ENCODE measurements at places on chromosomes 7 and 10.

DNA sequence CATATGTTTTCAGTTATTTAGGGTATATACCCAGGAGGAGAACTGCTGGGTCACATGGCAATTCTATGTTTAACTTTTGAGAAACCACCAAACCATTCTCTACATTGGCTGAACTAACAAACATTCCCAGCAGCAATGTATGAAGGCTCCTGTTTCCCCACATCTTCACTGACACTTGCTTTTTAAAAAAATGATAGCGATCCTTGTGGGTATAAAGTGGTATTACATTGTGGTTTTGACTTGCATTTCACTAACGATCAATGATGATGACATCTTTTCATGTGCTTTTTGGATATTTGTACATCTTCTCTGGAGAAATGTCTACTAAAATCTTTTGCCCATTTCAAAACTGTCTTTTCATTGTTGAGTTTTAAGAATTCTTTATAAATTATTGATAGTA is 51.2 kb upstream of the ANAPC16 start:
- DNase-seq: no peak

DNA sequence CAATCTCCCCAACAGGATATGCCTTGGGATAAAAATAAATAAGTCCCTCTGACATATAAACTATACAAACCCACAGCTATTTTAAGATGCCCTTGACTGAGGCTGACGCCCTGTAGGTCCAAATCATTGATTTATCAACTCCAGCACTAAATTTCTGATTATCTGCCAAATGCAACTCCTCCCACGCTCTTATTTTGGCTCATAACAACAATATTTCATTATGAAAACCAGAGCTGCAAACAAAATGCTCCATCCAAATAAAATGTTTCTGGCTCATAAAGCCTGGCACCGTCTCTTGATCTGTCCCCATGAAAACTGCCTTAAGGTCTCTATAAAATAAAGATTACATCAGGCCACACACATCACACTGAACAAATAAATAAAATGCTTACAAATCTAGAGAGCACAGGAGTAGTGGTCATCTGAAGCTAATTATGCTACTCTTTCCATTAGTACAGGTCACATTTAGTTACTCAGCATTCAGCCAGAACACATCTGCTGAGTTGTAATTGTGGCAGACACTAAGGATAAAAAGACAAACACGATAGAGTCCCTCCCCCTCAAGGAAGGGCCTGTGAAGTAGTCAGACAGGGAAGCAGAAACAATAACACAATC is 28.8 kb downstream of the CACUL1 start:
- DNase-seq: no peak

- no peak for DNase-seq
Observed at GRCh38 chr10:100969187-100970075, at the start of gene SEMA4G. Gene SEMA4G, plus strand, starts transcription at chr10:100969504. Its CDS starts 3,409 bp downstream, at chr10:100972913.

- no peak for DNase-seq
Observed at GRCh38 chr10:68284062-68285001, 47.5 kb upstream of the HNRNPH3 start.

- no peak for DNase-seq
Observed at GRCh38 chr7:99974681-99975080, 1.1 kb downstream of the AZGP1 start.

DNA sequence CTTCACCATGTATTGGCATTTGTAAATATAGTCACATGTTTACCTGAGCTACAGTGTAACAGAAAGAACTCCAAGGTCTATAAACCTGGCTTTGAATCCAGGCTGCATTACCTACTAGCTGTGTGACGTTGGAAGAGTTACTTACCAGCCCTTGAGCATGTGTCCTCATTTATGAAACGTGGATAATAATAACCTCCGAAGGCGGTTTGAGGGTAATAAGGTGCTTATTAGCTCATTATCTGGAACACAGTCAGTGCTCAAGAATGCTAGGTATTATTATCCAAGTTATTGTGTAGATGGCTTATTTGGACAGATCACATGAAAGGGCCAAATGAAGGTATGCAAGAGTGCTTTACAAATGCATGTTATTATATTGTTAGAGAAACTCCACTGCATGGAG is 64.9 kb downstream of the SEC23IP start:
- no peak for DNase-seq

GRCh38 chr10:76086170-76086760 is 654.8 kb downstream of the LRMDA start:
- no peak for DNase-seq

- DNase-seq: no peak
Observed at GRCh38 chr10:132506711-132507408, 30.7 kb upstream of the INPP5A start.

- DNase-seq: no peak
Observed at GRCh38 chr7:30683816-30684215, 1.6 kb upstream of the CRHR2 start.

GRCh38 chr7:139563856-139564255 is 40.4 kb downstream of the CLEC2L start:
- DNase-seq: no peak

DNA sequence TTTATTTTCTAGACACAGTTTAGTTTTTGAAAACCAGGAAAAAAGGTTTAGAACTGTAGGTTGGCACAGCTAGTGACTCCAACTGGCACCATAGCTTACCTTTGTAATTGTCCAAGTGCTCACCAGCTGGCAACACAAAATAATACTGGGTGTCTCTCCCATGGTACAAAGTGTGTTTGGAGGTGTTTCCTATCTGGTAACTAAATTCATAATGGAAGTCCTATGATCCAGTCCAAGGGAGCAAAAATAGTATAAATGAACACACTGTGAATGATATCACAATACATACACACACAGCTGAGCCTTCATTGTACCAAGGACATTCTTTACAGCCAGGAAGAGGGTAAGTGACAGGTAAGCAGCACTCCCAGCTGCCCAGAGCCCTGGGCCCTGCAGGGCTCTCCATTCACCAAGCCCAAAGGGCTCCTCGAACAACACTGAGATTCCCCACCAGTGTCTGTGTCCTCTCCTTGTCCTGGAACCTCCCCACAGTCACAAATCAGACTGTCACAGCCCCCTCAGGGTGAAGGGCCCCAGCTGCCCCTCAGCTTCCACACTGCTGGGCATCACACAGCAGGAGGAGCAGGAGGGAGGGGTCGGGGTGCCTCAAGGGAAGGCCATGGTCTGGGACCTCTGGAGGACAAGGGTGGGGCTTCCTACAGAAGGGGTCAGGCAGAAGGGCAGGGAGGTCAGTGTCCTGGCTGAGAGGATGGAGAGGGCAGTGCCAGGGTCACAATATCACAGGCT is 72.1 kb downstream of the PKD1L1 start:
- no peak for DNase-seq

DNA sequence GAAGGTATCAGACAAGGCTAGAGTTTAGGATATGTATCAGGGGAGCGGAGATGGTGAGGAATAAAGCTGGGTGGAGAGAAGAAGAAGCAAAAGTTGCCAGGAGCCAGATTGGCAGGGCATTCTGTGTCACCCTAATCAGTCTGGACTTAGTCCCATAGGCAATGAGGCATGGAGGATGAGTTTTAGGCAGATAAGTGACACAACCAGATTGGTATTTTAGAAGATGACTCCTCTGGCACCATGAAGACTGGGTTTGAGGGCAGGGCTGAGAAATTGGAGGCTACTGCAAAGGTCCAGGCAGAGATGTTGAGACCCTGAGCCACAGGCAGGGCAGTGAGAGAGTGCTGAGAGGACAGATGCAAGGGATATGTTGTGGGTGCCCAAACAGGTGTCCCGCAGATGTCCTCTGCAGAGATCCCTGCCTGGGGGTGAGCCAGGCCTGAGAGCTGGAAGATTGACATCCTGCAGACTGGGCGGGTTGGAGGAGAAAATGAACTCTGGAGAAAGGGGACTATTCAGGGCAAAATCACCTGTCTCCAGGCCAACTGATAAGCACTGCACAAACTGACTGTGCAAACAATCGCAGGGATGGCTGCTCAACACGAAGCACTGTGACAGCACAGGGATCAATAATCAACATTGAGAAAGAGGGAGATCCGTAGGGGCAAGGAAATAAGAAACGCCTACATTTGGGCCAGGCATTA is 11.9 kb upstream of the HABP2 start:
- no peak for DNase-seq

GRCh38 chr7:36538126-36538525 is 148.5 kb downstream of the ANLN start:
- DNase-seq: no peak

- DNase-seq: no peak
Observed at GRCh38 chr7:144470078-144470477, 66.6 kb upstream of the NOBOX start.

DNA sequence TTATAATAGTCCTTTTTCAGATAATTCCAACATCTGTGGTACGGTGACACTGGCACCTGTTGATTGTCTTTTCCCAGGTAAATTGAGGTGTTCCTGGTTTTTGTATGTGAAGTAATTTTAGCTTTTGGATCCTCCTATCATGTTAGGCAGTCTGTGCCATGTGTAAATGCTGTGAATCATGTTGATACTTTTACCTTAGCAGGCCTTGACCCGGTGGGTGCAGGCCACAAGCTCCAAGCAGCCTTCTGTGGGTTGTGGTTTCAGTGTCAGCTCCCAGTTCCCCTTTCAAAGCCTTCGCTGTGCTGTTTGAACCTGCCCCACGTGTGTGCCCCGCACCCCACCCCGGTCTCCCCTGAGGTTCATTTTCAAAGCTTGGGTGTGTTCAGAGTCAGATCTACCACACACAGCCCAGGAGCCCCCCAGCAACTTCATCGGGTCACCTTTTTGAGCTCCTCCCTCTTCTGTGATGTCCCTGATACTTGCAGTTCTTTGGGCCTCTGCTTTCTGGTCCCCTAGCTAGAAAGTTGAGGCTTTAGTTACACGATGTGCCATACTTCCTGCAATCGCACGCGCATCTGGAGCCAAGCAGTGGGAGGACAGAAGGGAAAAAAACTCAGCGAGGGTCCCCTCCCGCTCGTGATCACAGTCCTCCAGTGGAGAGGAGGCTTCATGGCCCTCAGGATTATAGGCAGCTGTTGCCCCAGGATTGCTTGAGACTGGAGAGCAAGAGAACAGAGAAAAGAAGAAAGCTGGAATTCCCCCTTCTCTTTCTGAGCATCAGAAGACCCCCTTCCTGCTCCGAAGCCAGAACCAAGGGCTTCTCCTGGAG is 8.7 kb upstream of the BHLHA15 start:
- no peak for DNase-seq

DNA sequence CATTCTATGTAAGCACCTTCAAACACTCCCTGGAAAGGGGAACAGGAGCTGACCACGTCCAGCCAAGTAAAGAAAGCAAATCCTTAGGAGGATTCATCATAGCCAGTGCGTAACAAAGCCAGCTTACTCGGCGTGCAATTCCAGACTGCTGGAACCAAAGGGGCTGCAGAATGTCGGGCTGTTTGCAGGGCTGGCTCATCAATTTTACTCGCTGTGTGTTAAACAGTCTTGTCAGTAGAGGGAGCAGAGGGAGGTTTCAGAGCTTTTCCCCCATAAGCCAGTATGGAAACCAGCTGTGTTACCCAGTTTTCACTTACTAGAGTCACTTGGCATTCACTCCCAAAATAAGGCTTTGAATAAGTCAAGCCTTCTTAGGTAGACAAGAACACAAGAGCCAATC is 127.1 kb downstream of the KMT2E start:
- DNase-seq: no peak

DNA sequence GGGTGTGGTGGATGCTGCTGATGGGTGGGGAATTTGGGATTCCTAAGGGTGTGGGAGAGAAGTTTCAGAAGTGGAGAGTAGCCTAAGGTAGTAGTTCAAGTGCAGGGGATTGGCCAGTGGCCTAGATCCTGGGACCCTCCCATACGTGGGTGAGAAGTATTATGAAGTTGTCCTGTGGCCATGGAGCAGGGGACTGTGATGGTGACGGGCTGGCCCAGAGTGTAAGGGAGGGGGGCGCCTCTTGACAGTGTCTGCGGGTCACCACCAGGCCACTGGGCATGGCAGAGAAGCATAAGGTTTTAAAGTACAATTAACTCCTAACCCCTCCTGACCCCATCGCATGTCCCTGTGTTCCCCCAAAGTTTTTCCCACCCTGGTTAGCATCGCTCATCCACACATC is 70.2 kb downstream of the RBM33 start:
- DNase-seq: no peak

GRCh38 chr7:128827971-128828711 is 2.1 kb upstream of the FLNC start:
- no peak for DNase-seq

- no peak for DNase-seq
Observed at GRCh38 chr10:74890460-74890859, 64.1 kb downstream of the KAT6B start.

DNA sequence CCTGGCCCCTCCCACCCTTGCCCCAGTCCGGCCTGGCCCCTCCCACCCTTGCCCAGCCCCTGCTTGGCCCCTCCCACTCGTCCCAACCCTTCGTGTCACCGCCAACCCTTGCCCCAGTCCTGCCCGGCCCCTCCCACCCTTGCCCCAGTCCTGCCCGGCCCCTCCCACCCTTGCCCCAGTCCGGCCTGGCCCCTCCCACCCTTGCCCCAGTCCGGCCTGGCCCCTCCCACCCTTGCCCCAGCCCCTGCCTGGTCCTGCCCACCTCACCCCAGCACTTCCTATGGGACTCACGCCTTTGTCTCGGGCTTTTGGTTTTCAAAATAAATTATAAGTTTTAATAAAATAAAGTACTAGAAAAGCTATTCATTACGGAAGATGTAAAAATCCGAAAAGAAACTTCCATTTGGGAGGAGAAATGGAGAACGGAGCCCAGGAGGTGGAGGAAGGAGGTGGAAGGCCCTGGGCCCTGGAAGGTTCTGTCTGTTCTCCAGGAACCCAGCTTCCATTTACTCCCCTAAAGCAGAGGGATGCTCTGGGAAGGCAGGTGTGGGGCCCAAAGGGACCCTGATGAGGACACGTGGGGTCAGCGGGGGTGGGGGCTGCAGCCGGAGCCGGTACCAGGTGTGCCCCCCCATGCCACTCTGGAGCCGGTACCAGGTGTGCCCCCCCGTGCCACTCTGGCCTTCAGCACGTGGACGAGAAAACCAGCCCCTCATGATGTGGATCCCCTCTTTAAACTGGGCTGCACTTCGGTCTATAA is 52.2 kb downstream of the PWWP2B start:
- no peak for DNase-seq

GRCh38 chr10:46282842-46283574 is 3.8 kb upstream of the ANTXRL start:
- no peak for DNase-seq

GRCh38 chr10:63221950-63222349 is 88.8 kb downstream of the NRBF2 start:
- DNase-seq: no peak

DNA sequence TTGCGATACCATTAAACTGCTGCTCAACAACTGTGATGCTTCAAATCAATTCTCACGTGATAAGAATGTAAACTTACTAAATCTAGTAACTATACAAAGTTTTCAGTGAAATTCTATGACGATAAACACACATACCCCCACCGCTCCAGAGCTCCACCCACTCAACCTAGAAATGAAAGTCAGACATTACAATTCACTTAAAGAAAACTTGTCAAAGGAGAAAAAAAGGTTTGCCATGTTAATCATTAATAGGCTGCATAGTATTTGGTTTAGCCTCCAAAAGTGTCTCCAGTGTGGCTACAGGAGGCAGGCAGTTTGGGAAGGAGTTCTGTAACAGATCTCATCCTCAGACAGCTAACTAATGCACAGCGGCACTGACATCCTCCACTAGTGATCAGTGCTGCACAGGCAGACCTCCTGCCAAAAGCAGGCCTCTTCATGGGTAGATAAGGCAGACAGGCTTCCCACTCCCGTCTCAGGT is 3.1 kb downstream of the HERPUD2 start:
- no peak for DNase-seq

GRCh38 chr7:122460936-122461335 is 156.4 kb upstream of the FEZF1 start:
- DNase-seq: no peak

GRCh38 chr7:2589341-2589740 is 30.6 kb downstream of the IQCE start:
- no peak for DNase-seq

GRCh38 chr10:75400163-75400770 is 1.3 kb downstream of the ZNF503 start:
- no peak for DNase-seq
